ENCODE measurements at places on chromosomes 4 and X.

DNA sequence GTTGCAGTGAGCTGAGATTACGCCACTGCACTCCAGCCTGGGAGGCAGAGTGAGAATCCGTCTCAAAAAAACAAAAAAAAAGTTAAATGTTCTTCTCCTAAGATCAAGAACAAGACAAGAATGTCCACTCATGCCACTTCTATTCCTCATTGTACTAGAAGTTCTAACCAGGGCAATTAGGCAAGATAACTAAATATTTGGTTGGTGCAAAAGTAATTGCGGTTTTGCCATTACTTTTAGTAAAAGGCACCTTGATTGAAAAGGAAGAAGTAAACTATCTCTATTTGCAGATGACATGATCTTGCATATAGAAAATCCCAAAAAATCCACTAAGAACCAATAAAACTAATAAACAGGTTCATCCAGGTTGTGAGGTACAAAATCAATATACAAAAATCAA is 24.0 kb upstream of the SLC7A3 start:
- no peak for DNase-seq

GRCh38 chr4:2483237-2483636 is 14.3 kb downstream of the RNF4 start:
- no peak for DNase-seq

- no peak for DNase-seq
Measured at GRCh38 chr4:181365671-181366070, 877.5 kb upstream of the TENM3 start.

DNA sequence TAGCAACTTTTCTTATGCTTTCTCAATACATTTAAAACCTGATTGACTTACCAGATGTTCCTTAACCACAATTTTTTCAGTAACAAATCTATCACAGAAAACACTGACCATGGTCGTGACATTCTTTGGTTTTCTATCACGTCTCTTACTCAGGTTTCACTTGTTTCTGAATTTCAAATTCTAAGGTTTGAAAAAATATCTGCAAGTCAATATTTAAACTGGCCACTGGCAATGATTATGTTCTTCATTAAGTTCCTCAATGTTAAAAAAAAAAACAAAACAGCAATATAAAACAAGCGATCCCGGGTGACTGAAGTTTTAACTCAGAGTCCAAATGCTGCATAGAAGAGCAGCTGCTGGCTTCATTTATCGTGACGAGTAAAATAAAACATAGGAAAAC is 128.9 kb downstream of the RBM47 start:
- DNase-seq: no peak

DNA sequence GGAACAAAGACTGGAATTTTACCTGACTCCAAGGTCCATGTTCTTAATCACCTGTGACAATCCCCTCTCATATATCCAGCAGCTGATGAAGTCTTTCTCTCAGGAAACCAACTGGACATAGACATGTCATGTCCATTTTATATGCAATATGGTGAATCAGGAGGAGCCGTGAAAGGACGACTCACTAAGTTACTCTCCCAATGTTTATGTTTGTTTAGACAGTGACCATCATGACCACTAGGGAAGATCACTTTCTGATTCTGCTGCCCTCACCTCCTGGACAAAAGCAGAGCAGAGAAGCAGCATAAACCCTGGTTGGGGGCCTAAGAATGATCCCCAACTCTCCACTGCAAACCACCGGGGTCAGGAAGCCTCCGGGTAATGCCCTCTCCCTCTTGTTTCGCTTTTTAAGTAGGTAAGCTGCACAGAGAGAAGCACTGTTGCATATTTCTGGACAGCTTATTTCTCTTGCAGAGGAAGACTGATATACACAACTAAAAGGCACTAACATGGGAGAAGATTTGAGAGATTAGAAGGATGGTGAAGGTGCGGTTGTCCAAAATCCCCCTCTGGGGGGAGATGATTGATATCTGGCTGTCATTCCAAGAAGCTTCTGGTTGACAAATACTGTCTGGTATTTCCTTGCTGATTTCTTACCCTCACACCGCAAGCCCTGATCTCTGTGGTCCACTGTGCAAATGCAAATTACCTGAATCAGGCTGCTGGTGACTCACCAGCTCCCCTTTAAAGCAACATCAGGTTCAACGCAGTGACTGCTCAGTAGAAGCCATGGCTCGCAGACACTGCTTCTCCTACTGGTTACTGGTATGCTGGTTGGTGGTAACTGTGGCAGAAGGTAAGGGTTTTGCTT is at the start of gene ODAPH:
Gene ODAPH, plus strand, starts transcription at position 773 of the 871 bp plus-strand sequence. Its CDS starts 17 bp downstream, at position 790.
- DNase-seq: no peak

- peak; percentile 57 for DNase-seq
Measured at GRCh38 chrX:68932611-68933010, 103.8 kb downstream of the EFNB1 start.

GRCh38 chr4:129092631-129093190 is 628 bp downstream of the SCLT1 start:
- no peak for DNase-seq

- DNase-seq: no peak
Measured at GRCh38 chr4:173171098-173171497, 2.5 kb downstream of the GALNT7 start.

- no peak for DNase-seq
Measured at GRCh38 chrX:1031521-1032430, 180.7 kb downstream of the CRLF2 start.

Data from NCI-H446 (cell line).